ENCODE measurements at places on chromosomes 12 and 14.

DNA sequence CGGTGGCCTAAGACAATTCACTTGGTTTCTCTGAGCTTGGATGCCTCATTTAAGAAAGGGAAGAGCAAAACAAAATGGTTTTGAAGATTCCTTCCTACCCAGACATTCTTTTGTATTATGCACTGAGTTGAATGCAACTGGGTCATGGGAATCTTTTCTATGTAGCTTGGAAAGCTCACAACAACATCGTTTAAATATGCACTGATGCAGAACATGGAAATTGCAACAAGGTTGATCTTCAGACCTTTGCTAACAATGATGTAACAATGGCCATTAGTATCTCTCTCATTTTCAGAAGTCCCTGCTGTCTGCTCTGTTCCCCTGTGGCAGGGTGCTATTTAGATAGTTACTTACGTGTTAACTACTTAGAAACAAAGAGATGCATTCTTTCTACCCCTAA, 30.1 kb upstream of the IGF1 start:
- DNase-seq = no peak

DNA sequence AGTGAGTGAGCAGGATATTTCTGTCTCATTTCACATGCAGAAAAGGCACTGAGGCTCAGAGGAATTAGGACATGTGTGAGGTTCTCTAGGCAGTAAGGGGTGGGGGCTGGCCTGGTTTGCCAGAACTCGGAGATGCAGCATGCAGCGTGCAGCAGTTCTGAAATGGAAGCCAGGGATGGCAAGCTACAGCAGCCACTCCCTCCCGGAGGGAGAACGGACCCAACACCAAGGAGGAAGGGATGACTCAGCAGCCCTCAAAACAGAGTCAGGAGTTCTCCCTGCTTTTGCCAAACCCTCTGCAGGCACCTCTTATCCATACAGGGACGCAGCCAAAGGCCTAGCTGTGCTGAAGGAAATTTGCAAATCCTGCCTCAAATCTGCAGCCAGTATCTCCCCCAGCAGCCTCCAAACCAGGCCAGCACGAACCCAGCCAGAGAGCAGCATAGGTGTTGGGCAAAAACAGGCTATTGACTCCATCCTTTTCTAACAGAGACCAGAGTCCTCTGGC, 10.3 kb upstream of the SERPINA3 start:
- DNase-seq = peak; percentile 83

DNA sequence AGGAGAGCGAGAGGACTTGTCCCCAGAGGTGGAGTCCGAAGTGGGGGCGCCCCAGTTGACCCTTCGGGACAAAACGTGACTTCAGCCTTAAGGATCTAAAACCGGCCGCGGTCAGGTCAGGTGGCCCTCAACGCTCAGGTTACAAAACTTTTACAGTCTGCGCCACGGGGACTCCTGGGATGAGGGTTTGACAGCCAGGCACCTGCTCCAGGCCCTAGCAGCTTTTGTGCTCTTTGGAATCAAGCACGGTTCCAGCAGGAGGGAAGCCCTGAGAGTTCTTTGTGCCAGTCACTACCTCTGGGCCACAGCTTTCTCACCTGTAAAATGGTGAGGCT, 337 bp downstream of the ZC2HC1C start:
- DNase-seq = no peak

DNA sequence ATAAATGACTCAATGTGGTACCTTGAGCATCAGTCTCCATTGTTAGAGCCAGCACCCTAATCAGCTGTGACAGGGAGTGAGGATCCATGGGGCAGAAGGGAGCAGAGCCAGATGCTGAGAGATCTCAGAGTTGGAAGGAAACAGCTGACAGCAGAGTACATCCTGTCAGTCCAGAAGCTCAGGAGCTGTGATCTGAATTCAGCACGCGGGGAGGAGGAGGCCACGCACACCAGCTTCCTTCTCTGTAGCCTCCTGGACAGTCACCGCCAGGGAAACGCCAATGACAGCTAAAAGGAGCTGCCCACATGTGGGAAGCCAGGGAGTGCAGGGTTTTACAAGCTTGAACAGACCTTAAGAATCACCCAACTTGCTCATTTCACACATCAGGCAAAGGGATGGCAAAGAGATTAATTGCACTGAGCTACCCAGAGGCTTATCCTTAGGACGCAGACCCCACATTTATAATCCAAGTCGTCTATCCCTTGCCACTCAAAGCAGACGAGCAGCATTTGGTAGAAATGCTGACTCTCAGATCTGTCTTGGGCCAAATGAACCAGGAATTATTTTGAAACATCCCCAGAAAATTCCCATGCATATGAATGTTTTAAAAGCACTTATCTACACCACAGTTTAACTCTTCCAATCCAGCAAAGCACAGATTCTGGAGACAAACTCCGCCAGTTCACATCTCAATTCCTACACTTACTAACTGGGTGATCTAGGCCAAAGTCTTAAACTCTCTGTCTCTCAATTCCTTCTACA, 322.6 kb upstream of the TMTC1 start:
- DNase-seq = no peak

DNA sequence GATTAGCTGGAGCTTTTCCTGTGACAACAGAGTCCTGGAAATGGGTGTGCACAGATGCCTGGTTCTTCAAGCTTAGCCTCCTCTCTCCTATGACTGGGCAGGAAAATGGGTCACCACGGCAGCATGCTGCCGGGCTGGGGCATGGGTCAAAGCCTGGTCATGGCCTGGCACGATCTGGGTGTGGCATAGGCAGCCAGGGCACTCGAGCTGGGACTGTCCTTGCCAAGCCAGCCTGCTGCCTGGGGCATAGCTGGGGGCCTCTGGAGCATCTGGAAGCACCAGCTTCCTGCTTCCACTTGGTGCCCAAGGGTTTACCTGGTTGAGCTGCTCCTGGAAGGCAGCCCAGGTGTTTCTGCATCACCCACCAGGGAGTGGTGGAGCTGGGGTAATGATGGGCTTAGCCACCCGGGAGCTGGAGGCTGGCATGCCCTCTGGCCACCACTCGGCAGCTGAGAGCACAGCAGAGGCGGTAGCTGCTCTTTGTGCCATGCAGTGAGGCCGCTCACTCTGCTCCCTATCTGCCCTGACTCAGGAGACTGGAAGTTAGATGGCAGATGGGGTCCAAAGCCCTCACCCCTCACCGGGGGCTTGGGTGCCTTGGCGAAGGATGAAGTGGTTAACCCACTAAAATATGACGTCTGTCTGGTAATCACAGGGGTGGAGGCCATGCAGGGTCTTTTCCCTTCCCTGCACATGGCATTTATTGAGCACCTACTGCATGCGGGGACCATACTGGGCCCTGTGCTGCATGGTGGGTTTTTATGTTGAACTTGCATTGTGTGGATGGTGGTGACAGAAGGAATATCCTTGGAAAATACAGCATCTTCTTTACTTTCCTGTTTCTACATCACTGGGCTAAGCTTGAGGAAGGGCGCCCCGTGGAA, 1.7 kb downstream of the OTUB2 start:
- no peak for DNase-seq

- DNase-seq = peak; percentile 50
Observed at GRCh38 chr12:128819293-128820144, 4.2 kb downstream of the SLC15A4 start.

DNA sequence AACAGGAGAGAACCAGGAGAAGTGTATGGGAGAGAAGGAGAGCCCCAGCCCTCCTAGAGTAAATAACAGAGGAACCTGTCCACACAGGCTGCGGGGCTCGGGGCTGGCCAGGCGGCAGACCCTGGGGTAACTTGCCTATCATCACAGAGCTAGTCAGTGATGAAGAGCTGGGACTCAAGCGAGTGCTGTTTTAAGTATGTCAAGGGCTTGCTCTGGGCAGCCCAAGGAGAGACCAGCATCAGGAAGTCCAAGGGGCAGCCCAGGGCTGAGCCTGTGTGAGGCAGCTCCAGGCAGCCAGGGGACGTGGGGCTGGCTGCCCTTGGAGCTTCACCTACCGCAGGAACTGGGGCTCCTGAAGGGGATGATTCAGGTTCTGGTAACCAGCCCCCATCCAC, 10.0 kb downstream of the VWF start:
- peak; percentile 62 for DNase-seq

DNA sequence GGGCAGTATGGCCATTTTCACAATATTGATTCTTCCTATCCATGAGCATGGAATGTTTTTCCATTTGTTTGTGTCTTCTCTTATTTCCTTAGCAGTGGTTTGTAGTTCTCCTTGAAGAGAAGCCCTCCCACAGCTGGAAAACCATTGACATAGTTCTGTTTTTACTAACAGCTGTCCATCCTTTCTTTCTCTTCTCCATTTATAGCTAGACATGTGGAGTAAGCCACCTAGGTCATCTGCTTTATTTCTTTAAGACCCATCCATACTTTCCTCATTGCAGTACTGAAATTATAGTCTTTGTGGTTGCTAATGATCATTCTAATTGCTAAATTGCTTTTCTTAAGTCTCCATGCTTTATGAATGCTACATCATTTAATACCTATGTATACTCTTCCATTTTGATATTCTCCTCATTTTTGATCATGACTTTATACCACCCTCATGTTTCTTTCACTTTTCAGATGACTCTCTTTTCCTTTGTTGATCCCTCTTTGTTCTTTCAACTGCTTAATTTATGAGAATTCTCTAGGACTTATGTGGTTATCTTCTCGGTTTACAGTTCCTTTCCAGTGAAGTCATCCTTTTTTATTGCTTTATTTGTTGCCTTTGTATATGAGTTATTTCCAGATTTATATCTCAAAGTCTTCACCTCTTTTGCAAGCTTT, 114.2 kb downstream of the PCNX1 start:
- no peak for DNase-seq

DNA sequence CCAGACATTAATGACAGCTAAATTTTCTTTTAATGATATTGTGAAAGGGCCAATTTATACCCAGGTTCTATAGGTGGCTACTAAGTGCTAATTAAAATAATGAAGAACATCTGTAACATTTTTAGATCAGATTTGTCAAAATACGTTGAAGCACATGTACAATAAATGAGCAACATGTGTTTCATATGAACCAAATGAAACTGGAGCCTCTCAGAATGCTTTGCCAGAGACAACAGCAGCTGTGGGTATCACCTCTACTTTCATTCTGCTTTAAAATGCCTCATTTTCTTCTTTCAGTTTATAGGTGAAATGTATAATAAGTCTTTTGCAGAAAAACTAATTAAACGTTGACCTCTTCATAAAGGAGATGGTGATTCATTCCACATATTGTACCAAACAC, 26.1 kb upstream of the MYF6 start:
- DNase-seq = no peak

DNA sequence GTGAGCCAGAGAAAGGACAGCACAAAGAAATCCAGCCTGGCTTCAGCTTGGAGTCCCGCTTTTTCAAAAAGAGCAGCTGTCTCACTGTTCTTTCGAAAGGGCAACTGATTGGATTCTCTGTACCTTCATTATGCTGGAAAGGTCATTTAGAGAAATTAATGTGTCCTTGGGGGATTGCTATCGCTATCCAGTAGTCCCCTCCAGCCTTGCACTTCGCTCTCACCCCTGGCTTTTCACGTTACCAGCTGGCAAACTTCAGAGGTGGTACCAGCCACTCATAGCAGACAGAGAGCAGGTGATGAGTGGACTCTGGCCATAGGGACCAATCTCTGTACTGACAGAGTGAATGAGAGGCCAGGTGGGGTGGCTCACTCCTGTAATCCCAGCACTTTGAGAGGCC, 11.8 kb upstream of the NUAK1 start:
- DNase-seq = no peak

DNA sequence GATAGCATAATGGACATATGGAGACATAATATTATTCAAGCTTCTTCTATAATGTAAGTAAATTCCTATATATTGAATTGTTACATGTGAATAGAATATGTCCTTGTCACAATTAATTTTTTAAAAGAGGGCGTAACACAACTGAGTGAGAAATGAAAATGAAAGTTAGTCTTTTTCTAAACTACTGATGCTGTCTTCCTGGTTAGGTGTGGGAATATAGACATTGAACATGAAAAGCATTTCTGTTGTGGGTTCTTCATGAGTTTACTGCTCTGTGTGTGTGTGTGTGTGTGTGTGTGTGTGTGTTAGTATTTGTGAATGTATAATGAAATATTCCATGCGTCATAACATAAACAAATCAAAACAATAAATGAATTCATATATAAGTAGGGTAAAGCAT, 40.5 kb upstream of the RTL1 start:
- DNase-seq = no peak

DNA sequence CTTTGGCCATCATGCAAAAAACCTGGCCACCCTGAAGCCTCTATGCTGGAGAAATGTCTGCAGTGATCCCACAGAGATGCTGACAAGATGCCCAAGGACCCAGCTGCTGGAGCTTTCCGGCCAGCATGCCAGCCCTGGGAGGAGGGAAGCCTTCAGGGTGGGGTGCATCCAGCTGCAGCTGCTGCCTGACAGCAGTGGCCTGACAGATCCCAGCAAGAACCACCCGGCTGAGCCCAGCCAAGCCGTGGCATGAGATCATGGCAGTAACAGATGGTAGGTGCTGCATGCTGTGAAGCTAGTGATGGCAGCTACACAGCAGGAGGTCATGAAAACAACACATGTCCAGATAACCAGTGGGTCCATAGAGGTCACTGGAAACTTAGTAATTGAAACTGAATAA, 13.8 kb downstream of the CLBA1 start:
- DNase-seq = no peak

DNA sequence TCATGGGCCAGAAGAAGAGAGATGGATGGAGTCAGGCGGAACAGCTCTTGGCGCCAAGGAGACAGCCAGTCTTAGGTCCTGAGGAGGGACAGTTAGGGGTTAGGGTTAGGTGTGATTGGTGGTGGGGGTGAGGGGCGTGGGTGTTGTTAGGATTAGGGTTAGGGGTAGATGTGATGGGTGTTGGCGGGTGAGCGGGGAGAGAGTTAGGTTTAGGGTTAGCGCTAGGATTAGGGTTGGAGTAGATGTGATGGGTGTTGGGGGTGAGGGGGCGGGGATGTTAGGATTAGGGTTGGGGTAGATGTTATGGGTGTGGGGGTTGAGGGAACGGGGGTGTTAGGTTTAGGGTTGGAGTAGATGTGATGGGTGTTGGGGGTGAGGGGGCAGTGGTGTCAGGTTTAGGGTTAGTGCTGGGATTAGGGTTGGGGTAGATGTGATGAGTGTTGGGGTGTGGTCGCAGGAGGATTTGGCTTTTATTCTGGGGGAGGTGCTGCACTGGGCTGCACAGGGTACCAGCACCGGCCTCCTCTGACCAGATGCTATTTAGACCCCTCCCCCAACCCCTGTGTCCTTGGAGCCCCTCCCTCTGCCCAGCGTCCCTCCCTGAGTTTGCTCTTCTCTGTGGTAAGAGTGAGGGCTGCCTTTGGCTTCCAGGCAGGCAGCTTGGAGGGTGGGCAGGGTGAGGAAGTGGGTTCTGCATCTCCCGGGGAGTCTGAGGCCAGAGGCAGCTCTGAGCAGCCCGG, 35.6 kb upstream of the FBRSL1 start:
- no peak for DNase-seq
